ENCODE measurements at places on chromosomes 3 and 15. TPM values are rescaled to one million over a fixed set of nuclear protein-coding genes. Genes with fewer than 3 reads are reported as not detected.

DNA sequence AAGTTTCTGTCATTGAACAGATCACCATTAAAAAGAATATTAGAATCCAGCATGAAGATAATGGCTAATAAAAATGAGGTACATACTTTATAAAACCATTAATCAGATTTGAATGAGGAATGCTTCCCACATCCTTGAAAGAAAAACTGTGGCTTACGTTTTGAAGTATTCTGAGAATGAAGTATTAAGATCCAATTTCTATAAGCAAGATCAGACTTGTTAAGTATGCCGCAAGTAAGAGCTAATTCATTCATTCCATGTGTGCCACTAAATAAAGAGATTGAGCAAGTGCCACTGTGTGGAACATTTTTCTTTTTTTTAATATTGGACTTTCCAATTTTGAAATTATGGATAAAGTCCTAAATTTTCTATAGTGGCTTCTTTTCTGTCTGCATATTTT lies 30.6 kb downstream of the NMD3 start:
- no peaks in the 10 kb centered on the region for H3K27me3 ChIP-seq
- no peak for DNase-seq
- H3K4me3 ChIP-seq, result no peak overlapping the region
- H3K4me1 ChIP-seq, result no peaks in the 10 kb centered on the region
- no peaks in the 10 kb centered on the region for H3K36me3 ChIP-seq
- H3K27ac ChIP-seq, result no peak overlapping the region

GRCh38 chr3:15860014-15860934 lies 62.5 kb upstream of the ANKRD28 start:
- H3K4me1 ChIP-seq, result peaks cover 10% of the 10 kb centered on the region
- peak; percentile 35 for DNase-seq
- H3K27ac ChIP-seq, result peak overlapping the region; percentile 82
- no peaks in the 10 kb centered on the region for H3K27me3 ChIP-seq
- H3K4me3 ChIP-seq, result peak overlapping the region; percentile 99
- H3K36me3 ChIP-seq, result no peaks in the 10 kb centered on the region

GRCh38 chr3:16365491-16366128 lies 100.6 kb downstream of the OXNAD1 start:
- no peaks in the 10 kb centered on the region for H3K27me3 ChIP-seq
- no peaks in the 10 kb centered on the region for H3K4me1 ChIP-seq
- no peak for DNase-seq
- H3K36me3 ChIP-seq, result no peaks in the 10 kb centered on the region

GRCh38 chr15:85753261-85753660 lies 41.5 kb downstream of the KLHL25 start:
- H3K36me3 ChIP-seq, result no peaks in the 10 kb centered on the region
- no peak overlapping the region for H3K4me3 ChIP-seq
- no peak overlapping the region for H3K27ac ChIP-seq
- no peaks in the 10 kb centered on the region for H3K27me3 ChIP-seq

GRCh38 chr3:114499976-114500375 lies 206.1 kb downstream of the TIGIT start:
- no peak for DNase-seq
- no peak overlapping the region for H3K27ac ChIP-seq
- H3K4me1 ChIP-seq, result no peaks in the 10 kb centered on the region
- H3K27me3 ChIP-seq, result no peaks in the 10 kb centered on the region
- H3K36me3 ChIP-seq, result no peaks in the 10 kb centered on the region

DNA sequence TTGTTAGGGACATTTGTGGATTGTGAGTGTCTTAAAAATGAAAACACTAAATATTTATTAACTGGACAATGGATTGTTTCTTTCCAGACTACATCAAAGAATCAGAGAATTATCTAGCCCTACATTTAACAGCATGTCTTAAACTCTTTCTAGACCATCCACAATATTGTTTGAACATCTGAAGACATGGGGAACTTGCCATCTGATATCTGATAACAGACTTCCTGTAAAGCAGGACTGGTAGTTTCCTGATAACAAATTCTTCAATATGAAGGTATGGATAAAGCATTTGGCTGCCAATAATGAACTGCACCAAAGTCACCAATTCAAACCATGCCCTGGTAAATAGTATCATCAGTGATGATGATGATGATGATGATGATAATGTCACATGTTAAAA lies 26.2 kb upstream of the HACD2 start:
- H3K4me3 ChIP-seq, result no peak overlapping the region
- no peaks in the 10 kb centered on the region for H3K36me3 ChIP-seq

DNA sequence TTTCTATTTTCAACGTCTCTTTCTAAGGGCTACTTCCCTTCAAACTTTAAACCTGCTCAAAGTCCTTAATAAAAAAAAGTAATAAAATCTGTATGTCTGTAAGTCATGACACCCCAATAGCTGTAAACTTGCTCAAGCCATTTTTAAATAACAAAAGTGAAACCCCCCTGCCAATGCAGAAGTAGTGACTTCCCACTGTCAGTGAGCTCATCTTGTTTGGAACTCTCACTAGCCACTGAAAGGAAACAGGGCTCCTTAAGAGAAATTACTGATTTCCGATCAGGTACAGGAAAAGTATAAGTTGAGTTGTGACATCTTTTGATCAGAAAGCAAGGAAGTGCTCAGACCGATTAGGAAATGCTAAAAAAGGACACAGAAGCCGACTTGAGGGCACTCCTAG lies 27.6 kb upstream of the GPR171 start:
- no peak overlapping the region for H3K4me3 ChIP-seq
- H3K4me1 ChIP-seq, result no peaks in the 10 kb centered on the region
- no peaks in the 10 kb centered on the region for H3K27me3 ChIP-seq
- H3K27ac ChIP-seq, result no peak overlapping the region
- H3K36me3 ChIP-seq, result no peaks in the 10 kb centered on the region
- no peak for DNase-seq

- no peak for DNase-seq
- H3K4me1 ChIP-seq, result no peaks in the 10 kb centered on the region
- H3K27ac ChIP-seq, result no peak overlapping the region
- no peak overlapping the region for H3K4me3 ChIP-seq
- no peaks in the 10 kb centered on the region for H3K27me3 ChIP-seq
Observed at GRCh38 chr15:58308742-58309355, 122.9 kb upstream of the LIPC start.

DNA sequence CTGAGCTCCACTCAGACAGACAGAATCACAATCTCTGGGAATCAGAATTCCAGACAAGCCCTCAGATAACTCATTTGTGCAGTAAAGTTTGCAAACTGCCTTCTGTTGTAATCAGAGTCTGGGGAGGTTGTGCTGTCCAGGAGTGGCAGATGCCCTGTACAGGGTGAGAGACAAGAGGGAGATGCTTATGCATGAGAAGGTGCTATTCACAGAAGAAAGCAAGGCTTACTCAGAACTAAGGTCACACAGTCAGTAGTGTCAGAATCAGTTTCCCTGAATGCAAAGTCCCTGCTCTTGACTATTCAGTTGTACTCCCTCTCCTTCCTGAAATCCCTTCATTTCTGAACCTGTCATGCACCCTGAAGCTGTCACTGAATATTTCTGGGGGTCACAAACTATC lies 43.7 kb downstream of the SRPRB start:
- DNase-seq, result no peak
- H3K4me3 ChIP-seq, result no peak overlapping the region
- H3K27ac ChIP-seq, result no peak overlapping the region
- no peaks in the 10 kb centered on the region for H3K4me1 ChIP-seq

- no peak for DNase-seq
- no peak overlapping the region for H3K27ac ChIP-seq
Observed at GRCh38 chr3:32095431-32095830, 11.0 kb upstream of the GPD1L start.

- H3K27ac ChIP-seq, result no peak overlapping the region
- H3K27me3 ChIP-seq, result no peaks in the 10 kb centered on the region
- no peak overlapping the region for H3K4me3 ChIP-seq
- no peaks in the 10 kb centered on the region for H3K4me1 ChIP-seq
Observed at GRCh38 chr3:152254041-152254440, 14.7 kb upstream of the MBNL1 start.

DNA sequence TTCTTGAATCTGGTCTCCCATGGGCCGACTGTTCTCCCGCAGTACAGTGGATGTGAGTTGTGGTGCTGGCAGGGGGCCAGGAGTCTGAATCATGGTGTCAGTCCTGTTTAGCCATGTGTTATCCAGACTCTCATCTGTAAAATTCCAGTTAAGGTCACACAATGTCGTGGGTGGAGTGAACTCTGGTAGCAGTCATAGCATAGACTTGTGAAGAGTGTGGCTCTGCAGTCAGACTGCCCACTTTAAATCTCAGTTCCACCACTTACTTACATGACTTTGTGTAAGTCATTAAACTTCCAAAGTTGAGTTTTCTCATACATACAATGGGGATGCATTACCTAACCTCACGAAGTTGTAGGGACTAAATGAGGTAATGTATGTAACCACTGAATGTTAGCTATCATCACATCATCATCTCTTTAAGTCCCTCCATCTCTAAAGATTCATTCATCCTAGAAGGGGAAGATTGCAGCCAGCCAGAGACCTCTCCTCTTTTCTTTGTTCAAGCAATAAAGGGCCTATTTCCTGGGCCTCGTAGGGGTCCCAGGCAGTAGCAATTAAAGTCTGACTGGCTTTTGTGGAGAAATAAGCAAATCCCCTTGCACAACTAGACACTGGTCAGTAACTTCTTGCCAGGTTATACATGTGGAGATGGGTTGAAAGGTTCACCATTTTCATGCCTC lies 93.9 kb downstream of the PCCB start:
- DNase-seq, result peak; percentile 70
- H3K4me1 ChIP-seq, result no peaks in the 10 kb centered on the region
- H3K27ac ChIP-seq, result no peak overlapping the region
- H3K4me3 ChIP-seq, result no peak overlapping the region

GRCh38 chr15:90871716-90872485 lies 3.5 kb downstream of the FURIN start:
- peak; percentile 28 for DNase-seq
- H3K4me1 ChIP-seq, result peaks cover 10% of the 10 kb centered on the region
- no peaks in the 10 kb centered on the region for H3K27me3 ChIP-seq
- H3K36me3 ChIP-seq, result no peaks in the 10 kb centered on the region
- peak overlapping the region; percentile 94 for H3K27ac ChIP-seq

DNA sequence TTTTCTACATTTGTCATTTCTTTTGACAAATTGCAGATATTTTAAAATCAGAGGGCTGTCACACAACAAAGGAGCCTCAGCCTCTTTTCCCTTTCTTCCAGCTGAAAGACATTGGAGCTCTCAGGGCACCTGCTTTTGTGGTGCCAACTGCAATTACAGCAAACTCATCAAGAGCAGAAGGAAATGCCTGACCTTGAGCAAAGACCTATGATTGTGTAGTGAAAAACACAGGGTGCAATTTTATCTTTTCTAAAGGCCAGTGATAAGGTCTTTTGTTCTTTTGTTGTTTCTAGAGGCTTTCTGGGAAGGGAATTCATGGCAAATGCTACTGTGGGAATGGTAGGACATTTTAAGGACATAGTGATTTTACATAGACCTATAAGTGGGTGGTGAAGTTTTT lies 214.3 kb downstream of the OXSM start:
- H3K4me1 ChIP-seq, result no peaks in the 10 kb centered on the region
- H3K27me3 ChIP-seq, result no peaks in the 10 kb centered on the region
- DNase-seq, result no peak
- H3K4me3 ChIP-seq, result no peak overlapping the region
- no peak overlapping the region for H3K27ac ChIP-seq
- no peaks in the 10 kb centered on the region for H3K36me3 ChIP-seq

DNA sequence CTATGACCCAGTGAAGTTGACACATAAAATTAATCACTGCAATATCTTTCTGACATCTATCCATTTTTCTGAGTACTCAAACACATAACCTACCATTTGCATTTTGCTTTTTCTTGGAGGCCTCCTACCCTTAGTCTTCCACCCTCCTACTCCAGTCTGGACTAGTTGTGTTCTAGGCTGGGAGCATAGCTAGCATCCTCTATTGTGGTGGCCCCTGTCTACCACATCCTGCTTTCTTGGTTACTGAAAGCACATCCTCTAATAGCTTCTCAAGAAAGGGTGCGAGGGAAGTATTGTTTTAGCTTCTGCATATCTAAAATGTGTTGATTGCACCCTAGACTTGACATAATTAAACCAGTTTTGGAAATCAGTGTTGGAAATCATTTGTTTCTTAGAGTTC lies 176.5 kb downstream of the THSD4 start:
- no peaks in the 10 kb centered on the region for H3K36me3 ChIP-seq
- no peaks in the 10 kb centered on the region for H3K4me1 ChIP-seq
- no peaks in the 10 kb centered on the region for H3K27me3 ChIP-seq
- H3K27ac ChIP-seq, result no peak overlapping the region
- no peak overlapping the region for H3K4me3 ChIP-seq
- no peak for DNase-seq

DNA sequence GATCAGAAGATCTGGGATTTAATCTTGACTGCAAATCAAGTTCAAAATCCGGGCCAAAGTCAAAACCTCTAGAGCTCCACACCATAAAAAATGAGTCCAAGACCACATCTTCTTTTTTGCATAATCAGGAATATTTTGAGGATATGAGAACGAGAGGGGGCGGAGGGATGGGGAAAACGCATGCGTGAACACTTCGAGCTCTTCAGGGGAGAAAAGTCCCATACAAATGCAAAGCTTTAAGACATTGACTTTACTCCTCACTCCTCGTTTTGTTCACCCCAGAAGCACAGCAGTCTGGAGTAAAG lies 68.2 kb downstream of the SUMF1 start:
- H3K4me3 ChIP-seq, result no peak overlapping the region
- H3K27ac ChIP-seq, result no peak overlapping the region
- no peaks in the 10 kb centered on the region for H3K4me1 ChIP-seq
- no peaks in the 10 kb centered on the region for H3K36me3 ChIP-seq
- DNase-seq, result no peak

DNA sequence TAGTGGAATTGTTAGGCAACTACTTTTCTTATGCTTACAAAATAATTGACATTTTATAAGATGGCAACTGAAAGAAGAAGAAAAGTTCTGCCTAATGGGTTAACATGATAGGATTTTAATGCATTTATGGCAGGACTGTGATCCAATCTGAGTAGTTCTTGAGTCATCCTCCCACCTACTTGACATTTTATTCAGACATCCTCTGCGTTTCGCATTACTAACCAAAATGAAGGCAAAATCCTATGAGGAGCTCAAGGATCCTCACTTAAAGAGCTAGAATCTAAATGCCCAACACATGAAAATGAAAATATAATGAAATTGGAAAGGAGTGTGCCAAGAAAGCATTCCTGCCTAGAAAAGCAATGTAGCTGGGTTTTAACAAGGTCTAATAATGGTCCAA lies 581.1 kb upstream of the SEMA6D start:
- H3K36me3 ChIP-seq, result no peaks in the 10 kb centered on the region
- no peak for DNase-seq
- H3K27ac ChIP-seq, result no peak overlapping the region

DNA sequence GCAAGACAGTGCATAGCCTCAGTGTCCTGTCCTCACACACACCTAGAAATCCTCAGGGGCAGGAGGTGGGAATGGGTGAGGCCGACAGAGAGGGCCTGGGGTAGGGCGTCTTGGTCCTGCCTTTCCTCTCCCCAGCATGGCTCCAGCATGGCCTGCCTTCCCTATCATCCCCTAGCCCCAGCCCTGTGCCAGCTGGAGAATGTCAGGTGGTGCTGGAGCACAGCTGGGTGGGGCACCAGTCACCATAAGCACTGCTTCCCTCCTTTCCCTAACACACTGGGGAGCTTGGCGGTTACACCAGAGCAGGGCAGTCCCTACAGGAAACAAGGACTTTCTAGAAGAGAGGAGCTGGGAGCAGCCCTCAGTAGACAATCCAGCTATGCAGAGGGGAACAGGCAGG lies 236.8 kb downstream of the KLF13 start:
- no peak for DNase-seq
- no peaks in the 10 kb centered on the region for H3K27me3 ChIP-seq
- no peaks in the 10 kb centered on the region for H3K36me3 ChIP-seq
- H3K4me1 ChIP-seq, result no peaks in the 10 kb centered on the region

KNG1 gene
- not detected for total RNA-seq

SCN5A gene
- under 0.01 TPM for total RNA-seq

MKRN3 gene
- total RNA-seq, result not detected

BOC gene
- 169 TPM for total RNA-seq

EOMES gene
- 0.82 TPM for total RNA-seq

RAB6B gene
- total RNA-seq, result 1.5 TPM

ARGFX gene
- not detected for total RNA-seq

HYAL2 gene
- 289 TPM for total RNA-seq

CCDC33 gene
- total RNA-seq, result 1.4 TPM

OXNAD1 gene
- total RNA-seq, result 31.5 TPM

Data from uterus (tissue), 4 donors.